Naive thymus-derived CD4-positive, alpha-beta T cell (primary cell): ENCODE measurements at places on chromosomes 16 and 17.

DNA sequence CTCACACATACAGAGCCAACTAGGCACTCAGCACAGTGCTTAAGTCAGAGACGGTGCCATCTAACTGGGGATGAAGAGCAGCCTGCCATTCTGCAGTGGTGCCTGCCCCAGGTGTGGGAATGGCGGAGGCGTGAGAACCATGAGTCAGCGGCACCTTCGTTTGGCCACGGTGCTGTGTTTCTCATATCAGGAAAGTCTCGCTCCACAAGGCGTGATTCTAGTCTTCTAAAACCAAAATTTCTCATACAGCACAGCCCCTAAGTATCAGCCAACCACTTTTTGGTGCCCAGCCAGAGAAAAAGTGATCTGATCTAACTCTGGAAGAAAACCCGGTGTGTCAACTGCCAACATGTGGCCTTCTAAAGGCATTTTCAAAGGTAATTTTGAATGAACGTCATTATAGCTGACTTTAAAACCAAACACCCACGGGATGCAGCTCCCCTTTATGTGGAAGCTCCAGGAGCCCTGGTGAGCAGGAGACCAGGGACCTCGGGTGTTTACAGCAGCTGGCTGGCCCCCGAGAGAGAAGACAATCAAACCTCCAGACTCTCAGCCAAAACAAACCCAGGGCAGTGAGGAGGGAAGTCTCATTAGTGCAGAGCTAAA lies 54.6 kb downstream of the ABCC12 start:
- DNase-seq, result no peak

DNA sequence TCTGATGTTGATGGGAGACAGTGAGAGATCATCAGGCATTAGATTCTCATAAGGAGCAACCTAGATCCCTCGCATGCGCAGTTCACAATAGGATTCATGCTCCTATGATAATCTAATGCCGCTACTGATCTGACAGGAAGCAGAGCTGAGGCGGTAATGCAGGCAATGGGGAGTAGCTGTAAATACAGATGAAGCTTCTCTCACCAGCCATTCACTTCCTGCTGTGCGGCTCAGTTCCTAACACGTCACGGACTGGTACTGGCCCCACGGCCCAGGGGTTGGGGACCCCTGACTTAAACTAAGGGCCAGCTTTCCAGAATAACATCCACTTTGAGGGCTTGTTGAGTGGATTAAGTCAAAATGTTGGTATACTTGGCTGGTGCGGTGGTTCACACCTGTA lies 2.6 kb upstream of the TMEM219 start:
- no peak for DNase-seq

- peak; percentile 99 for DNase-seq
Measured at GRCh38 chr17:14300575-14301278, at the start of gene HS3ST3B1. HS3ST3B1 (plus strand) TSS chr17:14301081; CDS start chr17:14301519, 438 bp downstream.

GRCh38 chr16:71854369-71854948 lies 8.7 kb downstream of the ATXN1L start:
- DNase-seq, result no peak

GRCh38 chr16:68197250-68197649 lies 38.7 kb downstream of the ESRP2 start:
- no peak for DNase-seq

- DNase-seq, result no peak
Measured at GRCh38 chr16:66441586-66442375, 14.7 kb downstream of the BEAN1 start.

- no peak for DNase-seq
Measured at GRCh38 chr17:77948690-77949114, 9.8 kb upstream of the TNRC6C start.

GRCh38 chr17:48254896-48255295 lies 147.3 kb downstream of the SNX11 start:
- DNase-seq, result no peak

- DNase-seq, result no peak
Measured at GRCh38 chr17:47948706-47949196, 7.4 kb downstream of the PNPO start.

DNA sequence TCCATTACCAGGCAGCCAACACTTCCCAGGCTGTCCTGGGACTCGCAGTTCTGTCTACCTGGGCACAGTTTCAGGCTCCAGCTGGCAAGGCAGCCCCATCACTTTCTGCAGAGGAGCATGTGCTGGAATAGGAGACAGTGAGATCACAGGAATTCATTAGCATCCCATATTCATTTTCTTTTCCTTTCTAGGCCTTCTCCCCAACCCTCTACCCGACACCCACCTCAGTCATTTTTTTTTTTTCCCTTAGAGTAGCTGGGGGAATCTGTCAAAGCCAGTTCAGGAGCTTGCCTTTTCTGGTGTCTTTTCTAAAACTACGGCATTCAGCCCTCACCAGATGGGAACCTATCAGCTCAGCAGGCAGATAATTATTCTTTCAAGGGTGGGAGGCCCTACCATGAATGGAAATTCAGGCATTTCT lies 42.4 kb upstream of the FBXO47 start:
- DNase-seq, result no peak

GRCh38 chr17:82226809-82227628 lies 1.8 kb upstream of the SLC16A3 start:
- DNase-seq, result no peak

DNA sequence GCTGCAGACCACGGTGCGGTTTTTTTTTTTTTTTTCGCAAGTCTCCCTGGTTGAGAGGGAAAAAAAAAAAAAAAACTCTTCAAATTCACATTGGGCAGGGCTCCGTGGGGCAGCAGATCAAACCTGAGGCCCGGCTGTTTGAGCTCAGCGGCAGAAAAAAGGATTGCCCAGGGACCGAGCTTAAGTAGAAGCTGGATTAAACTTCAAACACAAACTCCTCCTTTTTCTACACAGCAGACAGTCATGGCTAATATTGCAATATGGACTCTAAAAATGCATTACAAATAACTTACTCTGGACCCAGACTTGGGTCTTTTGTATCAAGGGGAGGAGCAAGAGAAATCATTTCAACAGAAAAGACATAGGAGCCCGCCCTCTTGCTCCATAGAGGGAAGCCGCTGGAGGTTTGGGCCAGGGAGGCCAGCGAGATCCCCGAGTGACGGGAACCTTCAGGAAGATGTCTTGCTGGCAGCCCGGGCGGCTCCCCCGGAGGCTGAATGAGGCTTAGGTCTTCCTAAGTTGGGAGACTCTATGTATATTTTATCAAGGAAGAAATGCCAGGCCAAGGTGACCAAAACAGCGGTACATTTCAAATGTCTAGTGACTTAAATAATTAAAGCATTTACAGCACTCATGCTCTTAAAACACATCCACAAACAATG lies 167.7 kb downstream of the ZNF423 start:
- no peak for DNase-seq

DNA sequence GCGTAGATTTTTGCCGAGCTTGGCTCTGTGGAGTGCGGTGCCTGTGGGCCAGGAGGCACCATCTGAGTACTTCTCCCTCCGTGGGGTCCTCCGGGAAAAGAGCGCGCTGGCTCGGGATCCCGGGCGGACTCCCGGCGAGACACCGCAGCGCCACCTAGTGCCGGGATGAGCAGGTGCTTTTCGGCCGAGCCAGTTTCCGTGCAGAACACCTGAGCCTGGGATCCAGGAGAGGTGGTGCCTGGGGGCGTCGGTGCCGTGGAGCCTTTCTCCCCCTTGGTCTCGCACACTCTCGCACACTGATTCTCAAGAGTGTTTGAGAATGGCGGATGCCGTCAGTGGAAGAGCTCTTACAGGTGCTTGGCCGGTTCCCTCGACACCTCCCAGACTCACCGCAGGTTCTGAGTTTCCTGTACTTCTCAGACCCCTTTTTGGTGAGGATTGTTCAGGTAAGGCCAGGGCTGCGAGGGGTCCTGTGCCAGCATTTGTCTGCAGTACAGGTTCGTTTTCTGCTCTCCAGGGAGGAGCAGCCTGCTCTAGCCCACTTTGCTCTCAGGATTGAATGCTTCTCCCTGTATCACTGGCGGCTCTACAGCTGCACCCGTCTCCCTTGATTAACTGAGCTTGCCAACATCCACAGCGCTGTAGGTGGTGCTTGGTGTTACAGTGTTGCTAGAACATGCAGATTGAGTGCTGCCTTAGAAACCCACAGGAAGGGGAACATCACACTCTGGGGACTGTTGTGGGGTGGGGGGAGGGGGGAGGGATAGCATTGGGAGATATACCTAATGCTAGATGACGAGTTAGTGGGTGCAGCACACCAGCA lies 23.3 kb downstream of the TBCD start:
- peak; percentile 40 for DNase-seq

- DNase-seq, result no peak
Measured at GRCh38 chr17:65902155-65902554, 289.8 kb downstream of the CEP112 start.

- no peak for DNase-seq
Measured at GRCh38 chr17:67833946-67834631, 8.8 kb downstream of the BPTF start.

- no peak for DNase-seq
Measured at GRCh38 chr16:20023190-20023589, 50.5 kb downstream of the GPR139 start.

GRCh38 chr16:50263940-50264929 lies 2.1 kb upstream of the ADCY7 start:
- no peak for DNase-seq

DNA sequence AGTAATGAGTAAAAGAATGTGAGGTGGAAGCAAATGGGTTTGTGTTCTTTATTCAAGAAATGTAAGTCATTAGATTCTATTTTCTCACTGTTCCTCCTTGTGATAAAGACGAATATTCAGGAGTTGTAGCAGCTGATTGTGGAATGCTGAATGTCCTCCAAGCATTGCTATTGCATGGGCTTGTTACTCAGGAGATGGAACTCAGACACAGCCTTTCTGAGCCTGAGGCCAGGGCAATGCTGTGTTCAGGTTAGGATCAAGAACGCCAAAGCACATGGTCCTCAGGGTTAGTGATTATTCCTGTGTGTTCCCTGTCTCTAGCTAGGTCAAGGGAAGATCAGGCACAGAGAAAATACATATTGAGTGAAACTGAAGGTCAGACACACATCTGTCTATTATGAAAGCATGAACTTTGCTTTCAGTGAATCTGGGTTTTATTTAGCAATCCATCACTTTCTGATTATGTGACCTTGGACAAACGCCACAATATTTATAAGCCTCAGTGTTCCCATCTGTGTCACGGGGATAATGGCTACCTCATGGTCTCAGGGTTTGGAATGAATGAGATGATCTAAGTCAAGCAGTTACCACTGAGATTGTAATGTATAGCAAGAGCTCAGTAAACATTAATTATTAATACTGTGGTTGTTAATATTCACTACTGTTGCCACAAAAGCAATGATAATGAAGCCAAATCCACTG lies 426.8 kb upstream of the DYNLRB2 start:
- DNase-seq, result no peak

DNA sequence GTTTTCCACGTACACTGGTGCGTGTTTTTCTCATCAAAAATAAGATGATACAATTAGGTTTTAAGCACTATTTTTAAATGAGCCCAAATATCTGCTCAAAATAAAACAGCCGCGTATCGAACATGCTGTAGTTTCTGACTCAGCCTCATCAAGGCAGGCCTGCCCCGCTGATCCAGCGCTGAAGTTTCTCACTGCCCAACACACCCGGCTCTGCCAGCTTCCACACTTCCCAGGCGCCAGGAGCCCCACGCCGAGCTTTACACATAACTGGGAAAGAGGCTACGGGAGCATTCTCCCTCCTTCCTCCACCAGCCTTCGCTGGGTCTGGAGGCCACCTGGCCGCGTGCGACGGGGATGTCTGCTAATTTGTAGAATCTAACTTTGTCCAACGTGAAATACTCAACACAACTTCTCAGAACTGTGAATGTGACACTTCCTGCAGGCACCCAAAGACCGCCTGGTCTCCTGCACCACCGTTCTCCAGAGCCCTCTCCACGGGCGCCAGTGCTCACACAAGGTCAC lies 42.1 kb downstream of the MAP1LC3B start:
- DNase-seq, result no peak

DNA sequence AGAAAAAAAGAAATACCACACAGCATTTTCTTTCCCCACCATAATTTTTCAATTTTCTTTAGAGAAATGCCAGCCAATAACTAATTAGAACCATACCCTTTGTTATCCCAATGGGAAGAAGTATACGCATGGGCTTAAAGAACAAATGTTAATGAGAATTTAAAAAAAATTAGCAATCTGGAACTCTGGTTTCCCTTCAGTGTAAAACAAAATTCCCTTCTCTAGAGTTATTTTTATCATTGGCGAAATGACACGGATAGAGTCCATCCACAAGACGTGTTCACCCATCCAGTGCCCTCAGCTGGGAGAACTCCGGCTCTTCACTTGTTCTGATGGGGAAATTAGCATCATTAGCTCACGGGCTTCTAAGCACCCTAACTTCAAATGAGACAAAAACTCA lies 3.3 kb downstream of the NXN start:
- no peak for DNase-seq

GRCh38 chr17:73481676-73482075 lies 162.6 kb downstream of the SDK2 start:
- no peak for DNase-seq

DNA sequence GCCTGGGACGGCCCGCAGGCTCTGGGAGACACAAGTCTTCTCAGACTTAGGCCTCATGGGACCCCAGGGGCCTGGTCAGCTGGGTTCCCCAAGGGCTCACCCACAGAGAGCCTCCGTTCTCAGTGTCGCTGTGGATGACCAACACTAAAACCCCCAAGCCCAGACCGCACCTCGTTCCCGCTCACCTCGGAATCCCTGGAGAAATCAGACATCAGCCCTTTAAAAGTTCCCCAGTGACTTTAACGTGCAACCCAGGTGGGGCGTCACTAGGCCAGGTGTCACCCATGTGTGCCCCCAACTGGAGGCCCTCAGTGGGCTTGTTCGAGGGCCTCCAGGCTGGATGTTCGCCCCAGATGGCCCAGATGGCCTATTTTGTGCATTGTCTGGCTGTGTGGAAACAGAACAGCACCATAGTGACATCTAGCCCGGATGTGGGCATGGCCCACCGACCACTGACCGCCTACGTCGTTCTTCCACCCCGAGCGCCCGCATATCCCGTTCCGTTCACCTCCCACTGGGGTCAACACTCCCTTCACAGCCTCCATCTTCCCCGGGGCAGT lies 52.3 kb upstream of the DNAH17 start:
- DNase-seq, result no peak

DNA sequence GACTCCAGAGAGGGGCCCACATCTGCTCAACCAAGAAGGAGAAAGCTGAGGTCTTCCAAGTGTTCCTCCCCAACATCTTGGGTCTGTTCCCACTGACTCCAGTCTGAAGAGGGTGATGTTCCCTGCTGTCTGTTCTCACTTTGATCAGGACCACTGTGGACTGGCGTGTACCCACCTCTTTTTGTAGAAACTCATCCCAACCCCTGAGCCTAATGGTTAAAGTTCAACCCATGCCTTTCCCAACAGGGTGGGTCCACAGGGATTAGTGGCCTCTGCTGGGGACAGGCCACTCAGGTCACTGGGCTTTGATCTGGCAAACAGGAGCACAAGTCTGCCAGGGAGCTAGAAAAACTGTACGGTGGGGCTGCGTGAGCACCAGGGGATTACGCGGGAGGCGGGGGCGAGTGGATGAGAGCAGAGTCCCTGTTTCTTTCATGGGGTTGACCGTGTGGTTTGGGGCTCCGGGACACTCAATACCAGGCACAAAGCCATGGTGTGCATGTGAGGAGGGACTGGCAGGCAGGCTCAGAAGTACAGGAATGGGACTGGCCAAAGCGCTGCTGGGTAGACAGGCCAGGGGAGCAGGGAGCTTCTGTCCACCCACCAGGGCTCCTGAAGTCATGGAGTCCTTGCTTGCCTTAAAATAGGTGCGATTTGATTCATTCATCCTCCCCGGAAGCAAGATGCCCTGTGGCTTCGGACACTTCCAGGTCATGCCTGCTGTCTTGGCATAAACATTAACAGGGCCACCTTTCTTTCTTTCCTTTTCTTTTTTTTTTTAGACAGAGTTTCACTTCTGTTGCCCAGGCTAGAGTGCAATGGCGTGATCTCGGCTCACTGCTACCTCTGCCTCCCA lies at the start of gene CA5A:
CA5A (minus strand) TSS at position 155 of the 856 bp plus-strand sequence; CDS start at position 76, 79 bp downstream.
- DNase-seq, result no peak

GRCh38 chr16:79430191-79430678 lies 170.3 kb downstream of the MAF start:
- DNase-seq, result no peak
